ENCODE measurements at places on chromosomes 4 and X.

- no peak for DNase-seq
These were observed 161.7 kb downstream of the SMARCA1 start for GRCh38 chrX:129361576-129361975.

GRCh38 chr4:10589799-10590198 is 94.8 kb downstream of the CLNK start:
- DNase-seq: no peak

GRCh38 chr4:160724063-160724462 is 1439.7 kb downstream of the FSTL5 start:
- DNase-seq: no peak

GRCh38 chrX:10556405-10556804 is 64.0 kb downstream of the MID1 start:
- no peak for DNase-seq

GRCh38 chr4:124484008-124484407 is 228.5 kb downstream of the ANKRD50 start:
- DNase-seq: no peak

DNA sequence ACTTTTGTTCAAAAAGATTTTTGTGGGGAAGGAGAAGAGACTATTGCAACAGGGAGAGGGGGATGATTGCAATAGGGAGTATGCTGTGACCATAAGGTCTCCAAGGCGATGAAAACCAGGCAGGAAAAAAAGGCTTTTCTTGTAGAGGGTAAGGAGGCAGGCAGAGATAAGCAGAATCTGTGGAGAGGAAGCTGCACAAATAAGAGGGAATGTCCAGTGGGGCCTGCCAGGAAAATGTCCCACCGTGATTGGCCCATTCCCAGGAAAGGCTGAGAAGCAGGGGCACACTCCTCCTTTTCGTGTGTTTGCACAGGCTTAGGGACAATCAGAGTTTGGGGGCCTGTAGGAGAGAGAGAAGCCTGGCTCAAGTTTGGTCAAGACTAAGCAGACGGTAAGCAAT is 29.1 kb downstream of the SPACA5 start:
- no peak for DNase-seq

- no peak for DNase-seq
These were observed 15.4 kb downstream of the TSPAN5 start for GRCh38 chr4:98642991-98643426.

DNA sequence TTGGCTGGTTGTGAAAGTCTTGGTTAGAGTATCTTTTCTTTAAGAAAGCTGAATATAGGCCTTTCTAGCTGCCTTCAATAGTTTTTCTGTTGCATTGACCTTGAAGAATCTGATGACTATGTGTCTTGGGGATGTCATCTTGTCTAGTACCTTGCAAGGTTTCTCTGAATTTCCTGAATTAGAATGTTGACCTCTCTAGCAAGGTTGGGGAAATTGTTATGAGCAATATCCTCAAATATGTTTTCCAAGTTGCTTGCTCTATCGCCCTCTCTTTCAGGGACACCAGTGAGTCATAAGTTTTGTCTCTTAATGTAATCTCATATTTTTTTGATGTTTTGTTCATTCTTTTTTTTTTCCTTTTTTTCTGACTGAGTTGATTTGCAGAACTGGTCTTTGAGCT is 194.7 kb downstream of the RAB28 start:
- DNase-seq: no peak

DNA sequence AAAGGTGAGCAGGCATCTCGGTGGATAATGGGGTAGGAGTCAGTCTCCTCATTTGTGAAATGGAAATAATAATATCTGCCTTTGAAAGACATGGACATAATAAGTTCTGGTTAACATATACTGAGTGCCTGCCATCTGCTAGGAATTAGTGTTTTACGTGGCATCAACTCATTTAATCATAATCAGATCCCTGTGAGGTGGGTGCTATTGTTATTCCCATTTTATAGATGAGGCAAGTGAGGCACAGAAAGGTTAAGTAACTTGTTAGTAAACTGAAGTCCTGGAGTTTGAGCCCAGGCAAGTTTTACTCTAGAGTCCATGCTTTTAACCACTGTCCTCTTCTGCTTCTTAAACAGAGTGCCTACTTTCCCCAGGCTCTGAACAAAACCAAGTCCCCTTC is 7.5 kb downstream of the CCDC120 start:
- no peak for DNase-seq

DNA sequence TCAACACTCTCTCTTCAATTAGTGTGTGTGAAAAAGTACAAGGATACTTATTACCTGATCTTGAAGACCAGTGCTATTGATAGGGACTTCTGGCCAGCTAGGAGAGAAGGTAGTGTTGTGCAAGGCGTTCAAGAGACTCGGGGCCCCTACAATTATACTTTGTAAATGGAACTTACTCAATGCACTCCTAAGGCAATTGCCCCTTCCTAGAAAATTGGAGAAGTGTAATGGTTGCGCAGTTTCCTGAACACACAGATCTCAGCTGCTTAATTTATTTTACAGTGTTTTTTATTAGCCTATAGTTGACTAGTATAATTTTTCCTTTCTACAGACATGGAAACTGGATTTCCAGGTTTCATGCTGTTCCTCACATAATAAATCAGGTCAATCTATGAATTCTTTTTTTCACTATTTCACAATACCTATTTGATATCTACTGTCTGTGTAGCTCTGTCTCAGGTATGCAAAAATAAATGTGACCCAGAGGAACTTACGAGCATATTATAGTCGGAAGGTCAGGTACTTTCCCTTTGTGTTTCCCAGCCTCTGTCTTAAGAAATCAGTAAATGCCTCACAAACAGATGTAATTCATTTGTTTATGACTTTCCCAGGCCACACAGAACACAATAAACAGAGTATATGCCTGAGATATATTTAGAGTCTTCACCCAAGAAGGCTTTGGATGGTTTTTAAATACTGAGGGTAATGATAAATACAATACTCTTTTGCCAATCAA is 89.1 kb upstream of the TET2 start:
- DNase-seq: peak; percentile 81

DNA sequence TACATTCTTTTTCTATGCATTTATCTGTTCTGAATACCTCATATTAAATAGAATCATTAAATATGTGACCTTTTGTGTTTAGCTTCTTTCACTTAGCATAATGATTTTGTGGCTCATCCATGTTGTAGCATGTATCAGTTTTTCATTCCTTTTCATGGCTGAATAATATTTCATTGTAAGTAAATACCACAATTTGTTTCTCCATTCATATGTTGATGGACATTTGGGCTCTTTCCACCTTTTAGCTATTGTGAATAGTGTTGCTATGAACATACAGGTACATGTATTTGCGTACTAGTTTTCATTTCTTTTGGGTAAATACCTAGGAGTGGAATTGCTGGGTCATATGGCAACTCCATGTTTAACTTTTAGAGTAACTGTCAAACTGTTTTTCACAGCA is 85.1 kb downstream of the GNL3L start:
- DNase-seq: no peak

DNA sequence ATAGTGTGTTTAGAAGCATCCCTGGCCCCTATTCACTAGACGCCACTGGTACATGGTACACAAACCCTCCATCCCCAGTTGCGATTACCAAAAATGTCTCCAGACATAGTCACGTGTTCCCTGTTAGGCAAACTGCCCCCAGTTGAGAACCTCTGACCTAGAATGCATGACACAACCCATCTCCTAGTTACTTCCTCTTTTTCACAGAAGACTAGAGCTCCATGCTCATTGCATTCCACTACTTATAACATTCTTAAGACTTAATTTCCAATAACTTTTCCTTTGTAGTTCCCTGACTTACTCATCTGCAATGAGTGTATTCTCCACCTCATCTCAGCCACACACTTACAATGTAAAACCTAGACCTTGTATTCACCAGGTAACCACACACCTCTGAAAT is 68.6 kb downstream of the PRSS12 start:
- peak; percentile 81 for DNase-seq

GRCh38 chrX:104343428-104344129 is 88.8 kb upstream of the ESX1 start:
- DNase-seq: peak; percentile 76

GRCh38 chr4:142974328-142974727 is 128.2 kb upstream of the INPP4B start:
- no peak for DNase-seq

DNA sequence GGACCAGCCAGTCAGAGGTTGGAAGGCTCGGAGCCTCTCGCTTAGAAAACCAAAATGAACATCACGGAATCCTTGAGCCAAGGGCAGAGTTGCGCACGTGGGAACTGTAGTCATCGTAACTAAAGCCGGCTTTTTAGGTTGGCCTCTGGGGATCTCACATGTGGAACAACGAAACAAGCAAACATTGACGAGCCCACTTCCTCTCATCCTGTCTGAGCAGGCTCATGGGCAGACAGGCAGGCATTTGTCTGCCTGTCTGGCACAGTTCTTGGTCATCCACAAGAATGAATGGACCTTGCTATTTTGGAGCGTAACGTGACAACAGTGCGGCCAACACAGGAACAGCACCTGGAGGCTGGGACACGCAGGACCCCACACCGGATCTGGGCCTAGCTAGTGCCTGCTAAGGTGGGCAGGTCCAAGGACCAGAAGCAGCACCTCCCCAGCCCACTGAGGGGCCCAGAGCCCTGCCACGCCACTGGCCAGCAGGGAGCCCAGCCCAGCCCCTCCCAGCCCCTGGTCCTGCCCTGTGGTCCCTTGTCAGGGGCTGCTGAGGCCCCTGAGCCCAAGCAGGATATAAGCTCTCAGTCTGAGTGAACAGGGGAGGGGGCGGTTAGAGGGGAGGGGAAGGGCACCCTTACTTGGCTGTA is 9.2 kb upstream of the TREX2 start:
- no peak for DNase-seq

DNA sequence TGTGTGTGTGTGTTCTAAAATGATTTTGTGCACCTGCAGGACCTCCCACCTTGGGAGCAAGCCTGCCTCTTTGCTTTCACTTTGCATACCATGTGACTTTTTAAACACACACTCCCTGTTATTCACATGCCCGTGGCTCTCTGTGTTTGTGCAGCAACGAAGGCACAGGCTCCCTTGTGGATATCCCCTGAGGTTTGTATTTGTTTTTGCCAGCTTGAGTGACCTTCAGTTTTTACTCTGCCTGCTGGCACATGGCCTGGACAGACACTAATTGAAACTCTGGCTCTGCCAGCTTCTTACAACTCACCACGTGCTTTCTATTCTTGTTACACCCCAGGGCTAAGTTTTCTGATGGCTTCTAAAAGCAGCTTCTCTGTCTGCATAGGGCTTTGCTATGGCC is 885.8 kb downstream of the SH3BGRL start:
- DNase-seq: no peak

- no peak for DNase-seq
These were observed 7.9 kb downstream of the TENM3 start for GRCh38 chr4:182251116-182251515.
